NCI-H1436 (cell line): ENCODE measurements at places on chromosomes 3 and 15.
A peak's percentile ranks its signal among the peaks of the same experiment; 100 is the strongest.

- no peak for DNase-seq
Measured at GRCh38 chr3:5473471-5473870, 286.0 kb downstream of the EDEM1 start.

DNA sequence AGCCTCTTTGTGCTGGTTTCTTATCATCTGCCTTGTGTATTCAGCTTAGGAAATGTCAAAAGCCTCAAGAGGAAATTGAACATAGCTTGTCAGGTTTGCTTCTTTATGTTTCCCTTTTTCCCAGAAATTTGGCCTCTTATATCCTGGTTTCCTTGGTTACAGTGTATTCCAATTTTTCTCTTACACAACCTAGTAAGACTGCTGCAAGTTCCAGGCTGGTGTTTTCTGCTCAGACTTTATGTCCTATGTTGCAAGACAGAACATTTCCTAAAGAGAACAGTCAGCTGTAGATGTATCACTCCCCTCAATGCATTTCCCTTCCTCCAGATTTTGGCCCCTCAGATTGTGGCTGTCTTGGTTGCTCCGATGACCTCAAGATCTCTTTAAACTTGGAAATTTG is 102.5 kb downstream of the SH3GL3 start:
- DNase-seq, result no peak

DNA sequence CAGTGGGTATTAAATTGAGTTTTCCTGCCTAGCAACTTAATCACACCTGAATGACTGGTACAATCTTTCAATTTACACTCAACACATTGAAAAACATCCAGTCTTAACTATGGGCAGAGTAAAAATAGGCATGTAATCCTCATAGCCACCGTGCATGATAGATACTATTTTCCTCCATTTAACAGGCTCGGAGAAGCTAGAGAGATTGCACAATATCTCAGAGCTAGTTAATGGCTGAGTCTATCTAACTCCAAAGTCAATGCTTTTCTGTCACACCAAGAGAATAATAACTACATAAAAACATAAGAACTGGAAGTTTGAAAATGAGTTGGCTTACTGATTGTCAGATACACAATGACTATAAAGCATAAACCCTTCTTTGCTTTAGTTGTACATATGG is 36.8 kb downstream of the LSAMP start:
- no peak for DNase-seq

DNA sequence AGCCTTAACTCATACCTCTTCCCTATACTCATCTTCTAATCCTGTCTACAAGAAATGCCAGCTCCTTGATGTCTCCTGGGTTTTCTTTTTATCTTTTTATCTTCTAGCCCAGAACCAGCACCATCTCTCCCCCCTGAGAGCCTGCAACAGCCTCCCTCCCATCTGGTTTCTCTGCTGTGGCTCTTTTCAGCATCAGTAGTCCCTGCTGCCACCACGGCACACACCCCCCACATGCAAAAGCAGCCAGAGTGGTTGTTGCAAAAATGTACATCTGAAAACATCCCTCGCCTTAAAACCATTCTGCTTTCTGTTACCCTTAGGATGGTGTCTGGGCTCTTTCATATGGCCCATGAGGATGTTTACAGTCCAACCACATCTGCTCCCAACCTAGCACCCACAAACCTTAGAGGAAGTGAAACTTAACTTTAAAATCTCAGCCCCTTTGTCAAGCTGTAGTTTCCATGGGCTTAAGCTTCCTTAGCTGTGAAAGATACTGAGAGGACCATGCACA is 775 bp downstream of the TTC21A start:
- DNase-seq, result no peak

GRCh38 chr3:61948699-61949305 is 387.4 kb downstream of the PTPRG start:
- DNase-seq, result no peak

DNA sequence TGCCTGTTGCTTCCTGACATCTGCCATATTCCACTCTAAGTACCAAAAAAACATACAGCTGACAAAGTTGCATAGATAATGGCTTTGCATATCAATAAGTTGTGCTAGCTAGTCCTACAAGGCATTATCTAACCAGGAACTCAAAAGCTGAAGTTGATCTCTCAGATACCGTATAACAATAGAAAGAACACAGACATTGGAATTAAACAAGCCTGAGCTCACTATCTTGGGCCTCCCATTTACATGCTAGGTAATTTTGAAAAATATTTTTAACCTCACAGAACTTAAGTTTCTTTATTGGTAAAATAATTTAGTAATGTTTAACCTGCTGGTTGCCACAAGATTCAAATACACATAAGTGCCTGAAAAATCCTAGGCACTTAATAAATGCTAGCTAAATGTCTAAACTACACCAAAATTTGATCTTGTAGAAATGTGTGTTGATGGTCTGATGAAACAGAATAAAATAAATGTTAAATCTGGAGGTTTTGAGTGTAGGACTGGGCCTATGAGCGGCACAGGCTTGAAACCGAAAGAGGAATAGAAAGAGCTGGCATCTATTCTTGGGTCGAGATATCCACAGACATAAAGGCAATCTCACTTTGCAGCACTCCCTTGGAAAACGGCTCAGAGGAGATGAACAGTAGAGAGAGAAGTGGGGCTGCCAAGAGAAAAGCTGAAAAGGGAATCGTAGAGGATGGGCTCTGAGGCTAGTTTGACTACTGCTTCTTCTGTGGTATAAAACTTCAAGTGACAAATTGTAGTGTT is 29.9 kb upstream of the TTC14 start:
- DNase-seq, result no peak

DNA sequence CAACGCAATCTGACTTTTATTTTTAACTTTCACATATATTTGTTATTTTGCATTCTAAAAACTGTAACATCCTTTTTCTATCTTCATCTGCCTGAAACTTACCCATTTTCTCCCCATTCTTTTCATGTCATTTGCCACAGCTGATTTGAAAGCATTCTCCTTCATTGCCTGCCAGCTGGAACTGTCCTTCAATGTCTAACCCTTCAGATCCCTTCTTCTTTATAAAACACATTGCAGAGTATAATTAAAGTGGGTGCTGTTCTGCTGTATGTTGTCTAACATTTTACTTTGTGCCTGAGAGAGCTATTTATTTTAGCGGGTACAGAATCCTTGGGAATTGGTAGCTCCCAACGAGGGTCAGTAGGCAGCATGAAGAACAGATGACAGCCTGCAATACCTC is 827.4 kb downstream of the IGSF11 start:
- DNase-seq, result no peak

DNA sequence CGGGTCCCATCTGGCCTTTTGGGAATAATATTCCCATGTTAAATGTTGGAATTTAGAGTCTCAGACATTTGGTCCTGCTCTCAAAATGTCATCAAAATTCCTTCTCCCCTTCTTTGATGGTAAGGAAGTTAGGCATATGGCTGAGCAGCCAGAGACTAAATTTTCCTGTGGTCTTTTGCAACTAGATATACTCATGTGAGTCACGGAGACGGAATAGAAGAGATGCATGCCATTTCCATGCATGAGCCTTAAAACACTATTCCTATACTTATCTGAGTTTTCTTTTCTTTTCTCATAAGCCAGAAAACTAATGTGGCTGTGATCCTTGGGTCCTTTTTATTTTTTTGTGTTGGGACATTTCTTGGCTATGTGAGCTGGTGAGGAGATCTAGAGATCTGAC is 105.3 kb downstream of the NR2F2 start:
- DNase-seq, result no peak

GRCh38 chr3:59774000-59774399 is 724.2 kb upstream of the CFAP20DC start:
- DNase-seq, result no peak

GRCh38 chr3:164306042-164306441 is 772.3 kb downstream of the SI start:
- DNase-seq, result no peak

DNA sequence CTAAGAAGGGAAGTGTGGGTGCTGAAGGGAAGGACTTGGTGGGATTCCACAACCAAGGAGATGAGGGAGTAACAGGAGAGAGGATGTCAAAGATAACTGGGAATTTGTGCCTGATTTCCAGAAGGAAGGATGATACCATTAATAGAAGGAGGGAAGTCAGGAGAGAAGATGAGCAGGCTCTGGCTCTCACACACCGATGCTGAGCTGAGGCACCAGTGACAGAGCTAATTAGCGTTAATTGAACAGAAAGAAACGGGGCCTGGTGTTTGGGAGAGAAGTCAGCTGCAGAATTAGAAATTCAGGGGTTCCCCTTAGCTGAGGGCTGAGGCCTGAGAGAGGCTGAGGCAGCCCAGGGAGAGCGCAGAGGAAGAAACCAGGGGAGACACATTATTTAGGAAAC is 11.9 kb upstream of the PDIA5 start:
- no peak for DNase-seq

- DNase-seq, result no peak
Measured at GRCh38 chr15:73366766-73367623, 1.8 kb downstream of the HCN4 start.

DNA sequence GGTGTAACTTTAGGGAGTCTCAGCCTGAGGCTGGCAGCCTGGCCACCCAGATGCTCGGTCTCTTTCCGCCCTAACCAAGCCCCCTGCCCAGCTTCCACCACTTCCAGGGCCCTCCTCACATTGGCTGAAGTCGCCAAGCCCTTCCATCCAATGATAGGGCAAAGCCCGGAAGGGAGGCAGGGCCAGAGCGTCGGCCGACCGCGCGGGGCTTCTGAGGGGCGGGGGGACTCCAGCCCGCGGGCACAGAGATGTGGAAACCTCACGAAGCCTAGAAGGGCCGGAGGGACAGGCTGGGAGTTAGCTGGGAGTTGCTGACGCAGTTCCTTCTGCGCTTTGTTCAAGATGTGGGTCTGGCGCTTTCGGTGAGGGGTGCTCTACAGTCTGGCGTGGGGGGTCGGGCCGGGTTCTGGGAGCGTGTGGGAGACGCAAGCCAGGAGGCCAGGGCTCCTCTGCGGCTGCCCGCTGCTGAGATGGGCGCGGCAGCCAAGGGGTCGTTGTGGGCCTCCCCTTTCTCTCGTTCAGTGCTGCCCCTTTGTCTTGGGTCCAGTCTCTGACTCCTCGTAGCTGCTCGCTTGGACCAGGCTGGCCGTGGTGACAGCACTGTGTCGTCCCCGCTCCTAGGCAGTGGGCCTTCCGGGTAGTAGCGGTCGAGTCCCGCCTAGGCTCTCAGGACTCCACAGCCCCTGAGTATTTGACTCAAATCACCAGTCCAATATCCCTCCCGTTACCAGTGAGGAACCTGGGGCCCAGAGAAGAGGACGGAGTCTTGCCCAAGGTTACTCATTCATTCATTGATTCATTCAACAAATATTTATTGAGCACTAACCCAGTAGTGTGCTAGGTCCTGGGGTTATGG is at the start of gene ZNF660:
Gene ZNF660 (plus strand): TSS at position 319 of the 856 bp plus-strand sequence. CDS start 9,230 bp downstream, outside the sequence.
- DNase-seq, result peak; percentile 73

GRCh38 chr3:133256787-133257483 is 142.9 kb upstream of the BFSP2 start:
- DNase-seq, result no peak

GRCh38 chr3:169552533-169552932 is 111.0 kb downstream of the MECOM start:
- DNase-seq, result no peak
